ENCODE measurements at places on chromosomes 3 and 15.

DNA sequence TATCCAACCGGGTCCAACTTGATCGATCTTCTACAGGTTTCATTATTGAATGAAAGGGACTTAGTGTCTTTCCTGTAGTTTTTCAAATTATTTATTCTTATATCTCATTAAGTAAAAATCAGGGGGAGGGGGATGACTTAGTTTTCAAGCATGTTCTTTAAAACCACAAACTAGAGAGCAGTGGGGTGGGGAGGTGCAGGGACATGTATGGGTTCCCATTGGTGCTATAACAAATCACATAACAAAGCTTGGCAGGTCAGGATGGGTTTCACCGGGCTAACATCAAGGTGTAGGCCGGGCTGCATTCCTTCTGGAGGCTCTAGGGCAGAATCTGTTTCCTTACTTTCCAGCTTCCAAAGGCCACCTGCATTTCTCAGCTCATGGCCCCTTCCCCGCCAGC, 32.7 kb downstream of the CCNL1 start:
- no peak for DNase-seq

- DNase-seq: no peak
Observed at GRCh38 chr15:80420658-80421057, 16.5 kb downstream of the ARNT2 start.

DNA sequence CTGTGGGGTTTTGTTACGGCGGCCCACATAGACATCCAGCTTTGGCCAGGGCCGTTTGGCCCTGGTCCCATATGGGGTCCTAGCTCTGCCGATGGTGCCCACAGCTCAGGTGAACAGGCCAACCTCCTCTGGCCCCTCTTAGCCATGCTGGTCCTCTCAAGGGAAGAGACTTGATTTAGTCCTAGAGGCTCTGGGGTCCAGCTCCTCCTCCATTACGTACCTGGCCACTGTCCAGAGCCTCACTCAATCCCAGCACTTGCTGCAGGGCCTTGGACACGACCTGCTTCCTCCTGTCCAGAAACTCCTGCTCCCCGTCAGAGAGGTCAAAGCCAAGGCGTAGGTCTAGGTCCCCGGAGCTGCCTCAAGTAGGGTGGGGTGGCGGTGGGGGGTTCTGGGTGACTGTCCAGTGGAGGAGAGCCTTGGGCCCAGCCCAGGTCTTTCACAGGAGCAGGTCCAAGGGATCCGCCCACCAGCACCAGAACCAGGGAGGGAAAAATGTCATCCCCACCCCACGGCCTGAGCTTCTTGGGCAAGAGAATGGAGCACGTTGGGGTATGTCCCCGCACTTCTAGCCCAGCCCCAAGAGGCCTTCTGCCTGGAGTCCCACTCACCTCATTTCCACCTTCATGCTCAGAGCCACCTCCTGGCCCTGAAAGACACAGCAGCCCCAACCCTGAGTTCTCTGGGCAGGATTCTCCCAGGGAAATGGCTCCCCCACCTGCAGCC, 6.8 kb downstream of the PLA2G4F start:
- DNase-seq: no peak

GRCh38 chr3:29454161-29454611, 173.3 kb downstream of the RBMS3 start:
- DNase-seq: no peak

DNA sequence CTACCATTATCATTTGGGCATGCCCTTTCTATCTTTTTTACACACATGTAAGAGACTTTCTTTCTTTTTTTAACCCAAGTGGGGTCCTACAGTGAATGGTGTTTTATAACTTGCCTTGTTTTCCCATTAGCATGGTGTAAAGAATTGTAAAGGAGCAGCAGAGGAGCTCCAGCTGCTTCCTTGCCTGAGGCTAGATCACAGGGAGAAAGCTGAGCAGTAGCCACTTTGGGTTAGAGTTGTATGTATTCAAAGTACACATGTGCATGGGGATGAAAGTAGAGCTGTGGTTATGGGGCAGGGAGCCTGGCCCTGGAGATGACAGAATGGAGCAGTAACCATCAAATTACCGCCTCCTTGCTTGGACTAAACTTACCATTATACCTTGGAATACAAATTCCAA, 231.1 kb upstream of the PDZRN3 start:
- DNase-seq: no peak

GRCh38 chr15:29926083-29926388, 103.8 kb upstream of the TJP1 start:
- no peak for DNase-seq

- no peak for DNase-seq
Observed at GRCh38 chr3:195080125-195080524, 190.8 kb downstream of the XXYLT1 start.

GRCh38 chr3:48532977-48533337, 23.6 kb downstream of the PFKFB4 start:
- DNase-seq: no peak

Data from NCI-H1436 (cell line).